Peyer's patch (tissue), 4 donors: ENCODE measurements at places on chromosomes 4 and X. TPM values are rescaled to one million over a fixed set of nuclear protein-coding genes. Genes with fewer than 3 reads are reported as not detected.

- DNase-seq = no peak
Measured at GRCh38 chrX:150984169-150984824, 1.2 kb downstream of the HMGB3 start.

DNA sequence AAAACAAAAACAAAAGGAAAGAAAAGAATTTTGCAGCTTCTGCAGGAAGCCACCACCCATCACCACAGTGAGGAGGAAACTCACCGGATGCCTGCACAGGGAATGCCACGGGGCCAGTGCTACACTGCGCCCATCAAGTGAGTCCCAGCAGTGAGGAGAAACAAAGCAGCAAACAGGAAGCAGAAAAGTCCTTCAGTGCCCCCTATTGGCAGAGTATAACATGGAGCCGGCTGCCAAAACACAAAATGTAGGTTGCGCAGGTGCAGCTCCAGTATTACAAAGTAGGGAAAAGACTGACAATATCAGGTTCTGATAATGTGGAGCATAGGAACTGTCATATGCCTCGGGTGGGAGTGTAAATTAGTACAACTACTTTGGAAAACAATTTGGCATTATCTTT lies 23.3 kb upstream of the SCML2 start:
- no peak for DNase-seq

CFAP47 gene
- not detected for total RNA-seq

- DNase-seq = no peak
Measured at GRCh38 chr4:7647186-7647585, 212.5 kb upstream of the PSAPL1 start.

ZNF718 gene
- total RNA-seq = 9.5 TPM

GRCh38 chrX:41118156-41118555 lies 32.9 kb downstream of the USP9X start:
- DNase-seq = no peak

GRCh38 chr4:107472265-107472948 lies 247.6 kb downstream of the PAPSS1 start:
- DNase-seq = no peak

ADH1A gene
- total RNA-seq = not detected

- DNase-seq = no peak
Measured at GRCh38 chrX:124497386-124497785, 151.0 kb downstream of the SH2D1A start.

DNA sequence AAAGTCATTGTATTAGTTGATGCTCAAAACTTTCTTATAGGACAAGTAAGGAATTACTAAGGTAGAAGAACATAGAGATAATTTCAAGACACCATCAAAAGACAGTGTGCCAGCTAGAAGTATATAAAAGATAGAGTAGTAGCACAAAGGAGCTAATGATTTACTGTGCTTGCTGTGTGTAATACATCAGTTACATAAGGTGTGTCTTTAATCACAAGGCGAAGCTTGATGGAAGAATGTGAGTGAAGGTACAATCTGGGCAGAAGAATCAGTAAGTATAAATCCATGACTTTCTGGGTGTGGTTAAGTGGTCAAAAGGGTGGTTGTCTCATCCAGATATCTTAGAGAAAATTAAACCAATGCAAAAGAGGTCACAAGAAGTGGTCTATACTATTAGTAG lies 95.1 kb upstream of the BOD1L1 start:
- DNase-seq = no peak

DNA sequence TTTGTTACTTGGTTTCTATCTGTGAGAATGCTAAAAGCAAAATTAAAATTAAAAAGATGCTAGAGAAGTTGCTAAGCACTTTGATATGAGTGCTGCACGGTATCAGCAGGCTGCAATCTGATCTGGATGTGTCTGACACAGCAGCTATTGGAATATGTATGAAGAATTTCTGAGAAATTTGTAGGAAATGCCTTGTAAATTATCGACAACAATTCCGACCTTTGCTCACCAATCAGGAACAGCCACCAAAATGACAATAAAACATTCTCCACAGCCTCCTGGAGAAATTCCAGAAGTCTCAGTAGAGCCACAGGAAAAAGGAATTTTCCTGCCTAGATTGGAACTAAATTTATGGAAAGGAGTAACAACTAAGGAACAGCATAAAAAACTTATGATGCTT lies 82.5 kb downstream of the TIGD2 start:
- DNase-seq = no peak

DGKK gene
- not detected for total RNA-seq

NPY5R gene
- total RNA-seq = not detected

GRCh38 chr4:143346206-143346605 lies 9.5 kb downstream of the GAB1 start:
- DNase-seq = no peak

HMX1 gene
- total RNA-seq = not detected

GRCh38 chrX:20517565-20517964 lies 250.9 kb upstream of the RPS6KA3 start:
- DNase-seq = no peak

CLIC2 gene
- 2.9 TPM for total RNA-seq

DNA sequence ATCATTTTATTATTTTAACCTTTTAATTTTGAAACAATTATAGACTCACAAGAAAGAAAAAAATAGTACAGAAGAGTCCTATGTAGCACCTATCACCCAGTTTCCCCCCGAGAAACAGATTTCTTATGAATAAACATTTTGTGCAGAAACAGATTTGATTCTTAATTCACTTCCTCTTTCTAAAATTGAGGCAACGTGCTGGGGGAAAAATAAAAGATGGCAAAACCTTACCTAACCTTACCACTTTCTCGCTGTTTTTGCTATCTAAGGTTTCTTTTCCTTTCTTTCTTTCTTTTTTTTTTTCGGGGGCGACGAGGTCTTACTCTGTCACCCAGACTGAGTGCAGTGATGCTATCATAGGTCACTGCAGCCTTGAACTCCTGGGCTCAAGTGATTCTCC lies 4.3 kb upstream of the CLNK start:
- DNase-seq = no peak

GRCh38 chr4:109406337-109406931 lies 27.2 kb upstream of the SEC24B start:
- no peak for DNase-seq

GRCh38 chr4:112296949-112297880 lies at the start of gene ALPK1:
Gene ALPK1 (plus strand): TSS chr4:112297369.
- DNase-seq = no peak

FAM53A gene
- total RNA-seq = 1.8 TPM

- DNase-seq = no peak
Measured at GRCh38 chrX:138853936-138854335, 142.4 kb upstream of the FGF13 start.

GRCh38 chrX:87900320-87900908 lies 382.8 kb downstream of the KLHL4 start:
- DNase-seq = no peak

GRCh38 chrX:20066968-20067708 lies 49.6 kb downstream of the MAP7D2 start:
- peak; percentile 55 for DNase-seq
